Stimulated activated CD4-positive, alpha-beta T cell treated with anti-CD3 and anti-CD28 coated beads, Interleukin-12 subunit alpha, Interleukin-12 subunit beta, amount 100 ng/mL, for 48 hours (primary cell): ENCODE measurements at places on chromosomes 6 and 20.

GRCh38 chr6:154773610-154774089 is 40.4 kb downstream of the SCAF8 start:
- DNase-seq: no peak

DNA sequence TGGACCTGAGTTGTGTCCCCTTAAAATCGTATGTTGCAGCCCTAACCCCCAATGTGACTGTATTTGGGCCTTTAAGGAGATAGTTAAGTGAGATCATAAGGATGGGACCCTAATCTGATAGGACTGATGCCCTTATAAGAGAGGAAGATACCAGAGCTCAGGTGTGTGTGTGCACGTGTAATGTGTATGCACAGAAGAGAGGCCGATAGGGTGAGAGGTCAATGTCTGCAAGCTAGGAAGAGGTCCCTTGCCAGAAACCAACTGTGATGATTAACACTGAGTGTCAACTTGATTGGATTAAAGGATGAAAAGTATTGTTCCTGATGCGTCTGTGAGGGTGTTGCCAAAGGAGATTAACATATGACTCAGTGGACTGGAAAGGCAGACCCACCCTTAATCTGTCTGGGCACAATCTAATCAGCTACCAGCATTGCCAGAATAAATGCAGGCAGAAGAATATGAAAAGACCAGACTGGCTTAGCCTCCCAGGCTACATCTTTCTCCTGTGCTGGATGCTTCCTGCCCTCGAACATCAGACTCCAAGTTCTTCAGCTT is 299.8 kb downstream of the LRFN2 start:
- no peak for DNase-seq

DNA sequence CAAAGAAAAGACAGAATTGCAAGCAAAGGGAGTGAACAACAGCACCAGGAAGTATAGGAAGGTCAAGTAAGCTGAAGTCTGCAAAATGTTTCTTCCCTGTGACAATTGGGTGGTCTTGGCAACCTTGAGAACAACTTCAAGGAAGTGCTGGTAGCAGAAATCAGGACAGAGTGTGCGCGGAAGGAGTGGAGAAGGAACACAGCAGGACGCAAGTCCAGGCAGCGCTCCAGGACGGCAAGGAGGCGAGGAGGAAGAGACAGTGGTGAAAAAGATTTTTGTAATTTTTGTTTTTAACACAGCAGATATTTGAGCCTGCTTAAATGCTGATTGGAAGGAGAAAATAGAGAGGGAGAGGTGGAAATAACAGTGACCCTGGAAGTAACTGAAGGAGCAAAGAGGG is 141.7 kb downstream of the F13A1 start:
- DNase-seq: no peak

GRCh38 chr6:116450769-116451740 is 10.1 kb upstream of the CALHM6 start:
- DNase-seq: no peak

DNA sequence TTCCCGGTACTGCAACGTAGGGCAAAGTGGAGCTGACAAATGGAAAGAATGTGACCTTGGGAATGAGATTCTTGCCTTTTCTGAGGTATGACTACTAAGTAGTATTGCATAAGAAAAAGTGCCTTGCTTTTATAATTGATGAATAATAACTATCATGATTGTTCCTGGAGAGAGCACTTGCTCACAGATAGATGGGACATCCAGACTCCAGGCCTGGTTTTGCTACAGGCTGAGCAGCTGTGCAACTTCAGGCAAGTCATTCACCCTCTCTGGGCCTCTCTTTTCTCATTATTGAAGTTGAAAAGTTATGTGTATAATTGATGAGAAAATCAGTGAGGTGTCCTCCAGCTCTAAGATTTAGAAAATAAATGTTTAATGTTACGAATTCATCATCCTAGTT is 53.6 kb upstream of the MBOAT1 start:
- DNase-seq: no peak

DNA sequence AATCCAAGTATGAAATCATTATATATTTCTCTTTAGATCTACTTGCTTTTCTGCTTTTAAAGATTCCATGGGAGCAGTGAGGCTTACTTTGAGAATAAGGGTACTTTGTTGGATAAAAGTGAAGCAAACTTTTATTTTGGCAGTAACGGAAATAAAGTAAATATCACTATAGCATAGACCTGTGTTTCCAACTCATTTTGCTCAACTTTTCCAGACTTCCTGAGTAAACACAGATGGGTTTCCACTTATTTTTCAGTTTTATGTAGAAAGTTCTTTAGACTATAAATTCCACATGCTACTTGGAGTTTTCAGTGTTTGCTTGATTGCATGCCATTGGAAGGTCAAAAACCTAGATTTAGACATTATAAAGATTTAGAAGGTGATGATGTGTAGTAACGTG is 6.2 kb downstream of the STX16 start:
- no peak for DNase-seq

DNA sequence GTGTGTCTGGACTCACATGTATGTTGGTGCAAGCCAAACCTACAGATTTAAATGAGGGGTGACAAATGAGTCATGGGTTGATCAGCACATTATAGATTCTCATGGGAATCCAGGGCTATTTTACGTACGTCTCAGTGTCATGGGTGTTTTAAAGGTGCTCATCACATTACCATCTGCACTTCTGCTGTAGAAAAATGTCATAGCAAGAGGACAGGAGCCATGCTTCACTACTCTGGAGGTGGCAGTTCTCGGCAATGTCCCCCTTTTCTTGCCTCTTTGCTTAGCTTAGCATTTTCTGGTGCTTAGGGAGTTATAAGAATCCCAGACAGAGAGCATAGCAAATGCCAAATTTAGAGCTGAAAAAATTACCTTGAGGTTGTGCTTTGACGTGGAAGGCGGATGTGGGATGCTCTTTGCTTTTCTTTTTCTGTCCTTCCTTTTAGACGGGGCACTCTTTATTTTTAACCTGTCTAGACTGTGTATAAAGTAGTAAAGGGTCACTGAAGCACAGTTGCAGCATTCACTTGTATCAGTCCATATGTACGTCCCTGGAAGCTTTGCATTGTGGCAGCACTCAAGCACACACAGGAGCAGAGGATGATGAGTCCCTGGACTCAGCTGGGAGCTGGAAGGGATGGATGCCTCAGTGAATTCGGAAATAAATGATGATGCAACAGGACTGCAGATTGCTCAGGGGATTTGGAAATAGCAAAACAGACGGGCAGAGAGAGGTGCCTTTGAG is 139.7 kb downstream of the SYNDIG1 start:
- no peak for DNase-seq

- no peak for DNase-seq
Observed at GRCh38 chr20:57613481-57613921, 6.7 kb downstream of the ZBP1 start.

DNA sequence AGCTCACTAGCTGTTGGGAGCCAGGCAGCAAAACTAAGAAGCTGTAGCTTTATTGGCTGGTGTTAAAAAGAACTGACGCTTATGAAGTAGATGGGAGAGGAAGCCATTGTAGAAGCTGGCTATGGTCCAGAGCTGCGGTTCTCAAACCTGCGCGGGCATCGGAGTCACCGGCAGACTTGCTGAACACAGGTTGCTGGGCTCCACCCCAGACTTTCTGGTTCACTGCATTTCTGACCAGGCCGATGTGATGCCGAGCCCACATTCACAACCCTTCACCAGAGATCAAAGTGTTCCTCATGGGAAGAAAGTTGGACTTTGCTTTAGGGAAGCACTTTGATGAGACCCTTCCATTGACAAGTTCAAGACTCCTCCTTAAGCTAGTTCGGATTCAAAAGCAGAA is 231.6 kb downstream of the QKI start:
- DNase-seq: no peak

GRCh38 chr6:124073820-124074587 is 270.3 kb downstream of the NKAIN2 start:
- DNase-seq: no peak

- DNase-seq: no peak
Observed at GRCh38 chr6:43211955-43212354, 17.3 kb downstream of the DNPH1 start.

DNA sequence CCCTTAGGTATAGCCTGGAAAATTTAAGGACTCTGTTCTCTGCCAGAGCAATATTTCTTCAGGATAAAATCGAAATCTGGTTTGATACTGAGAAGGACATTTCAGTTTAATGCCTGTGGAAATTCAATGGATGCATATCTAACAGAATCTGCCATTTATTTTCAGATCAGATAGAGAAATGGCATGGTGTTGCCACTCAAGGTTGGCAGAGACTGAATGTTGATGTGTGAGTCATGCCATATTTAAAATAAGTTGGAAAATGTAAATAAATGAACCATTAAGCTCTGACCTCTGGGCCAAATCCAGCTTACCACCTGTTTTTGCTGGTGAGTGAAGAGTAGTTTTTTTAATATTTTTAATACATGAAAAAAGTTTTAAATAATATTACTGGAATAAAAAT is 594.6 kb downstream of the DOK5 start:
- DNase-seq: no peak

DNA sequence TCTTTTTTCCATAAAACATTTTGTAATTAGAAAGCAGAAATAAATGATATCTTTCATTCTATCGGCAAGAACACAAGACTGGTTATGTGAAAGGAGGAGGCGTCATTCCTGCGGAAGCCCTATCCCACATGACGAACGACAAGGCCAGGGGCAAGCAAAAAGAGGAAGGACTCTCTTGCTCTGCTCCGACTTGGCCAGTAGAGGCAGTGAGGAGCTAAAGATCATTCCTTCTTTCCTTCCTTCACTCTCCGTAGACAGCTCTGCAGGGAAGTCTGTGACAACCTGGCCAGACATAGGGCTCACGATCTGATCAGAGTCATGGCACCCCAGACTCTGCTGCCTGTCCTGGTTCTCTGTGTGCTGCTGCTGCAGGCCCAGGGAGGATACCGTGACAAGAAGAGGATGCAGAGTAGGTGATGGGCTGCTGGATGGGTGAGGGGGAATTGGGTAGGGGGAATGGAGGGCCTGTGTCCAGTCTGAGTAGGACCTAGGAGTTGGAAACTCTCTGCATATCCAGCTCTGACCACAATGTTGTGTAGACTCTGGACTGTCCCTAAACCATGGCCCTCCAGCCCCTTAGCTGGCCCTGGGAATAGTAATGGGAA is at the start of gene WFDC10A:
Gene WFDC10A (plus strand): TSS at position 244 of the 605 bp plus-strand sequence. CDS start 75 bp downstream, at position 319.
- DNase-seq: peak; percentile 17

GRCh38 chr20:46765506-46766120 is 56.2 kb downstream of the SLC2A10 start:
- no peak for DNase-seq

GRCh38 chr6:62614442-62614841 is 328.4 kb upstream of the KHDRBS2 start:
- DNase-seq: no peak

DNA sequence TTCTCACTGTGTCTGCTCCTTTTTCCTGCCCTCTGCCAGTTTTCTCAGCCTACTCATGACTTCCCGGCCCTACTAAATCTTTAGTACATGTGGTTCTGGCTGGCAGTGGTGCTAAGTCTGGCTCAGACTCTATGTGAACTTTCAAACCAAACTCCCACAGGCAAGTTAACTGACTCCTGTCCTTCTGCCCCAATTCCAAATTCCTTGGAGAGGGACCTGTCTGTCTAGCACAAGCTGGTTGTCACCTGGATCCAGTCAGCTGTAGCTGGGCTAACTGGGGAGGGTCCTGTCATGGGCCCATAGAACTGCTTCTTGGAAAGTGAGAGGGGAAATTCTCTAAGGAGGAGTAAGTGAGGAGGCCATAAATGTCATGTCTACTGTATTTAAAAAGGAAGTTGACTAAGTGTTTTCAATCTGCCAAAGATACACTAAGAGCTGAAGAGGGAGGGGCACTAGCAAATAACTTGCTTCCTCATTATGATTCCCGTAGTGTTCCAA is 240.1 kb downstream of the KCNQ5 start:
- no peak for DNase-seq
